ENCODE measurements at places on chromosomes 3 and 15.

- no peak for DNase-seq
Measured at GRCh38 chr3:177041021-177041729, 156.1 kb downstream of the TBL1XR1 start.

- DNase-seq, result no peak
Measured at GRCh38 chr15:47355759-47356158, 361.5 kb upstream of the SEMA6D start.

GRCh38 chr15:58839485-58839884 is 68.4 kb downstream of the MINDY2 start:
- DNase-seq, result no peak

DNA sequence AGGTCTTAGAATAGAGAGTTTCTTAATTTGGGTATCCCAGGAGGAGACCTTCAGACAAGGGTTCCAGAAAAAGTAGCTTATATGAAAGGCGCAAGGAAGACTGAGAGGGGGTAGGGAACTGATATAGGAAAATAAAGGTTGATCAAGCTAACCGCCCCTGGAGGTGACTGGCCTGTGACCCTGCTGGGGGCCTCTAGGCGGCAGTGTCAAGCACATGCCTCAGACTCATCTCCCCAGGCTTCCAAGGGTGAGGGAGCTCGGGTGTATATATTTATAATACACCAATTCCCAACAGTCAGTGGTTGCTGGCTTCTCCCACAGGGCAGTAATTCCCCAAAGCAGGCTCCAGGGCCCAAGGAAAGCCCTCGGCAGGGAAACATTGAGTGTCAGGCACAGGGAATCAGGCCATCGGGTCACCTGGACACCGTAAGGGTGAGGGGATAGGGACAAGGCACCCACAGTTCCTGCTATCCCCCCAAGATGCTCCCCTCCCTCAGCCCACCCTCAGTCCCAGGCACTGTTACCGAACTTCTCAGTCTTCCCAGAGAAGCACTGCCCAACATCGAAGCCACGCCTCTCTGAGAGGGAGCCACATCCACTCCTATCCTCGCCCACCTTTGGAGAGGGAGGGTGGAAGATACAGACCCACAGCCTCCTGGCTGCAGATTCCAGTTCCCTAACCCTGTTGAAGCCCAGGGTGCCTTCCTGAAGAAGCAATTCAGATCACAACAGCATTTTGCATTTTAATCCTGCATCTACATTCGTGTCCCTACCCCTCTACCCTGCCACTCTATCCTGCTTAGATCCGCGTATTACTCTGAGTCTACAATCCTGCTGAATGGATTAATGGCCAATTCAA is 19.5 kb upstream of the CAV3 start:
- no peak for DNase-seq

DNA sequence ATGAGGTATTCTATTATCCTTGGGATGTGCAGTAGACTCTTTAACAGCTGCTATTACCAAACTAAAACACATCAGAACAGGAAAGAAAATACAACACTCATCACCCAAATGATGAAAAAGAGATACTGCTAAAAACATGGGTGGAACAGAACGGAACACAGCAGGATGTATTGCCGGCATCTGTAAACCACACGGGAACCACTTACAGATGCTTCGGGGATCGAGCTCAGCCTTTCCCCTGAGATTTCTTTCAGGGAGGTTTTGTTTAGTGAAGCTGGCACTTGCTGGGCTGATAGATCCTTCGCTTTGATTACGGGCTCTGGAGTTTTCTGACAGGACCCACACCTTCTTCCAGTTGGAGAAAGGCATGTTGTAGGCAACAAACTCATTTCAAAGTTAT is 182.3 kb upstream of the FAM3D start:
- DNase-seq, result no peak

DNA sequence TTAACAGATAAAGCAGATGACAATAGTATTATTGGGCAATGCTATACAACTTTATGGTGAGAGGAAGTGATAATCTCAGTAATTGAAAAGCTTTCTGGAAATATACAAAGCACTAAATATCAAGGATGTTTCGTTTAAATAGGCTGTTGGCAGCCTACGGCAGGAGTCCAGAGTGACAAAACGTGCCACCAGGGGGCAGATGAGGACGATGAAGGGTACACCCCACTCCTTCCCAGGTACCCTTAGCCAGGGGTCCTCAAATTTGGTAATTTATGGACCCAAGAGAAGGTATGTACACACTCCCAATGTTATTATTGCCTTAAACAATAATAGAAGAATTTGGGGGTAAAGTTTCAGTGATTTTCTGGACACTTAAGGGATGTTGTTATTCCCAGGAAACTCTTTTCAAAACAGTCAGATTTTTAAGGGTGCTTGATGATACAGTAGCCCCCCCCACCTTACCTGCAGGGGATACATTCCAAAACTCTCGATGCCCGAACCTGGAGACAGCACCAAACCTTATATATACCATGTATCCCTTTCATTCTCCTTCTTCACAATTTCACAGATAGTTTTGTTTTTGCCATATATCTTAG is 1.4 kb upstream of the MAGEL2 start:
- peak; percentile 13 for DNase-seq

GRCh38 chr3:190192739-190193138 is 72.0 kb upstream of the P3H2 start:
- no peak for DNase-seq

DNA sequence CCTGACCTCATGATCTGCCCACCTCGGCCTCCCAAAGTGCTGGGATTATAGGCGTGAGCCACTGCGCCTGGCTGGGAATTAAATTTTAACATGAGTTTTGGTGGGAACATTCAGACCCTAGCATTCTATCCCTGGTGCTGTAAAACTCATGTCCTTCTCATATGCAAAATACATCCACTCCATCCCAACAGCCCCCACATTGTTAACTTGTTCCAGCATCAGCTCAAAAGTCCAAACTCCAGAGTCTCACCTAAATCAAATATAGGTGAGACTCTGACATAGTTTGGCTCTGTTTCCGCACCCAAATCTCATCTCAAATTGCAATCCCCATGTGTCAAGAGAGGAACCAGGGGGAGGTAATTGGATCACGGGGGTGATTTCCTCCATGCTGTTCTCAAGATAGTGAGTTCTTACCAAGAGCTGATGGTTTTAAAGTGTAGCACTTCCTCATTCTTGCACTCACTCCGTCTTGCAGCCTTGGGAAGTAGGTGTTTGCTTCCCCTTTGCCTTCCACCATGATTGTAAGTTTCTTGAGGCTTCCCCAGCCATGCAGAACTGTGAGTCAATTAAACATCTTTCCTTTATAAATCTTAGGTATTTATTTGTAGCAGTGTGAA is 96.2 kb upstream of the PLCL2 start:
- no peak for DNase-seq

DNA sequence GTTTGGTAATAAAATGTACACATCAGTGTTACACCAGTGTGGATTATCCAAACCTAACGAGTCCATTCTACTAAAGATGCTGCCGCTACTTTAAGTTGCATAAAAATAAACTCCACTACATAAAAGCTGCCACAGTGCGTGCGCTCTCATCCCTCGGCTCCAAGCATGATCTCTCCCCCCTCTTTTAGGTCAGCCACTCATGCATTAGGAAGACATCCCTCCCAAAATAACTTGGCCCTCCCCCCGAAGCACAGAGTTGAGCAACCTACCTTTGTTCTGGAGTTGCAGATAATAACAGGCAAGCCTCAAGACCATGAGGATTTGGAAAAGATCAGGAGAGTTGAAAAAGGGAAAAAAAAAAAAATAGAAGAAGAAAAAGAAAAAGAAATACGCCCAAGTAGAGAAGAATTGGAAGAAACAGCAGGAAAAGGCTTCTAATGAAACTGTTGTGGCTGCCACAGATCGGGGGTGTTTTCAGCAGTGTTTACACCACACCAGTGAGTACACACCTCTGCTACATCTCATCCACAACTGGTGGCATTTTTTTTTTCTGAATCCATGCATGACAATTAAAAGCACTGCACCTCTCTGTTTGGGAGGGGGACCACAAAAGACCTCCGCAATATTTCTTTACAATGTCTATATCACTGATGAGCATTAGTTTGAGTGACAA is 339.2 kb downstream of the FOXP1 start:
- DNase-seq, result no peak

GRCh38 chr15:49987198-49987785 is 131.7 kb downstream of the ATP8B4 start:
- DNase-seq, result no peak

DNA sequence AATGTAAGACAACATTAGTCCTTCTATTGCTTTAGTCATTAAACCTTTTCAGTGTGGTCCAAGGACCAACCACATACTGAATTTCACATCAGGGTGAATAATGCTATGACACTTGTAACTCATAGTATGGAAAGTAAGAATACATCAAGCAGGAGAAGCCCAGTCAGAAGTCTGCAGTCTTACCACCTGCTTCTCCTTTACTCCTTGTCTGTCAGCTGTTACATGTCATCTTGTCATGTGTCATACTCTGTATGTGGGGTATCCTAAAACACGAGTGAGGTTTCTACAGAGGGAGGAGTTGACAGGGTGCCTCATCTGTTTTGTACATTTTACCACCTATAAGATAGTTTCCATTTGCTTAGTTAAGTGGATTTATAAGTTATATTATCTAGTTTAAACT is 32.8 kb upstream of the EID1 start:
- DNase-seq, result no peak

GRCh38 chr3:11120091-11120805 is 34.0 kb upstream of the HRH1 start:
- no peak for DNase-seq

DNA sequence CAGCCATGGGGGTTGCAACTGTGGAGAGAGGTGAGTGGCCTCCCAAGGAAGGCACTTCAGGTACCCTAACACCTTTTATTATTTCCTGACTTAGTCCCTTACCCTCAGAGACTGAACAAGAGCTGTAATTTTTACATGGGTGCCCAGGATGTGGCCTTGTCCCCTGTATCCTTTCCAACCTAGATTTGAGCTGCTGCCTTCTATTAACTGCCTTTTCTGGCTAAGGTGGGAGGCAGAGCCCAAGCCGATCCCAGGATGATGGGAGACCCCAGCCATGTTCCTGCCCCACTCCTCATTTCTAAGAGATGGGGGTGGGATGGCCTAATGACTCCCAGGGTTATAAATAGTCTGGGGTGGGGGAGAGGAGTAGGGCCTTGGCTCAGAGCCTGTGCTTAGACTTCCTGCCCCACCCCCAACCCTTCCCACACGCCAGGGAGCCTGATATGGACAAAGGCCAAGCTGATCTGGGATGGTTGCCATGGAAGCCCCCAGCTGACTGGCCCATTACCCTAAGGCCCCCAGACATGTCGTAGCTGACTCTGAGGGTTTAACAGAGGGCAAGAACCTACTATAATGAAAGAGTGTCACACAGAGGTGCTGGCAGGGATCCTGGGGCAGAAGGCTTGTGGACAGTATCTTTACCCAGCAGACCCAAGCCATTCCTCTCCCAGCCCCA is 1.9 kb downstream of the KLHDC8B start:
- DNase-seq, result no peak

DNA sequence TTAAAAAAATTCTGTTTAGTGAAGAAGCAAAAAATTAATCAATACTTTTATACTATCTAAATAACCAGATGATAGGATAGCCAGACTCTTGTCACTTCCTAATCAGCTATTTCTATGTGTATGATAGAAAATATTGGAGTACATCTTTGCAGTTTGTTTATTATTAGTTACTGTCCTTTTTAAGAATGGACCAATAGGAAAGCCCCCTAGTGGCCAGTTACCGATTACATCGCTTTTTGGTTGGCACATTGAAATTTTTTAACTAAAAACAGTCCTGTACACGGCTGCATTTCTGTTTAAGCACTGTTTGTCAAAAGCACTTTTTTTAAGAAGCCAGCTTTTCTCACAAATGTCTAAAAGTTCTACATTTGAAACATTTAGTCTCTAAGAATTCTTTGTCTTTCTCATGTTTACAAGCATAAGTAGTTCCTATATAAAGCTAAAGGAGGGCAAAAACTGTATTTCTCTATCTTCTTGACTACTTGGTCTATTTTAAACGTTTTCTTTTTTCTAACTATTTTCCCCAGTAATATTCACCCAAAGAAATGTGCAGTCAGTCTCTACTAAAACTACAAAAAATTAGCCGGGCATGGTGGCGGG is 253.2 kb upstream of the LRTM1 start:
- DNase-seq, result no peak

DNA sequence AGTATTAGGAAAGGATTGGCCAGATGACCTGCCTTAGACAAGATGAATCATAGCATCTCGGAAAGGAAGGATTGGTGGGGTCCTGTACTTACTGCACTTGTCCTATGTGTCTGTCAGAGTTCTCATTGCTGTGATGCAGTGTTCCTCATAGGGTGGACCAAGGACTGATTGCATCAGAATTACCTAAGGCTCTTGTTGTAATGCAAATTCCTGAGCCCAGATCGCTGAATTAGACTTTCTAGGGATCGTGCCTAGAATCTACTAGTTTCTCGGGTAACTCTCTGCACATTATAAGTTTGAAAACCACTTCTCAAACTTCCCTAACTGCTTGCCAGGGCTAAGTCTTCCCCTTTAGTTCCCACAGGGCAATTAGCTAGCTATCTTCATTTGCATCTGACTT is 74.9 kb upstream of the SKOR1 start:
- DNase-seq, result no peak

GRCh38 chr3:64238971-64239667 is 13.9 kb upstream of the PRICKLE2 start:
- DNase-seq, result no peak

GRCh38 chr3:106348139-106348690 is 479.4 kb upstream of the CBLB start:
- DNase-seq, result no peak

- no peak for DNase-seq
Measured at GRCh38 chr15:73030122-73030679, 22.1 kb upstream of the NEO1 start.

- DNase-seq, result no peak
Measured at GRCh38 chr15:96849271-96849900, 518.9 kb downstream of the NR2F2 start.

- DNase-seq, result no peak
Measured at GRCh38 chr15:86489981-86490380, 410.3 kb downstream of the AGBL1 start.

DNA sequence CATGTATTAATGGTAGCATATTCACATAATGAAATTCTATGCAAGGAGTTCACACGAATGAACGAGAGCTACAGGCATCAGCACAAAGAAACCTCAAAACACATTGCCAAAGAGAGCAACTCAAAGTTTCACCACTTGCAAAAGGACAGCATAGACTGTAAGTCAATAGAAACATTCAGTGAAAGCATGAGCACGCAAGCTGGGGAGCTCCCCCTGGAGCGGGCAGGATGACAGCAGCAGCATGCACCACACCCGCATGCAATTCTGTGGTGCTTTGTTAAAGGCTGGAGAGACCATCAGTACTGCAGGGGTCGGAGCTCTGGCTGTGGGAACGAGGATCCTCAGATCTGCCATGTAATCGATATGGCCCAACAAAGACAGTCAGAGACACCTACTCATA is 18.7 kb downstream of the OCA2 start:
- no peak for DNase-seq

Measured in CD4-positive, alpha-beta T cell (primary cell).